HS-27A (cell line): ENCODE measurements at places on chromosomes 7 and 10.

GRCh38 chr7:43054052-43054722 is 58.3 kb upstream of the HECW1 start:
- no peak for DNase-seq

- DNase-seq = no peak
These were observed 554 bp downstream of the CSGALNACT2 start for GRCh38 chr10:43138757-43139241.

GRCh38 chr10:66892871-66893270 is 33.0 kb upstream of the LRRTM3 start:
- DNase-seq = no peak

DNA sequence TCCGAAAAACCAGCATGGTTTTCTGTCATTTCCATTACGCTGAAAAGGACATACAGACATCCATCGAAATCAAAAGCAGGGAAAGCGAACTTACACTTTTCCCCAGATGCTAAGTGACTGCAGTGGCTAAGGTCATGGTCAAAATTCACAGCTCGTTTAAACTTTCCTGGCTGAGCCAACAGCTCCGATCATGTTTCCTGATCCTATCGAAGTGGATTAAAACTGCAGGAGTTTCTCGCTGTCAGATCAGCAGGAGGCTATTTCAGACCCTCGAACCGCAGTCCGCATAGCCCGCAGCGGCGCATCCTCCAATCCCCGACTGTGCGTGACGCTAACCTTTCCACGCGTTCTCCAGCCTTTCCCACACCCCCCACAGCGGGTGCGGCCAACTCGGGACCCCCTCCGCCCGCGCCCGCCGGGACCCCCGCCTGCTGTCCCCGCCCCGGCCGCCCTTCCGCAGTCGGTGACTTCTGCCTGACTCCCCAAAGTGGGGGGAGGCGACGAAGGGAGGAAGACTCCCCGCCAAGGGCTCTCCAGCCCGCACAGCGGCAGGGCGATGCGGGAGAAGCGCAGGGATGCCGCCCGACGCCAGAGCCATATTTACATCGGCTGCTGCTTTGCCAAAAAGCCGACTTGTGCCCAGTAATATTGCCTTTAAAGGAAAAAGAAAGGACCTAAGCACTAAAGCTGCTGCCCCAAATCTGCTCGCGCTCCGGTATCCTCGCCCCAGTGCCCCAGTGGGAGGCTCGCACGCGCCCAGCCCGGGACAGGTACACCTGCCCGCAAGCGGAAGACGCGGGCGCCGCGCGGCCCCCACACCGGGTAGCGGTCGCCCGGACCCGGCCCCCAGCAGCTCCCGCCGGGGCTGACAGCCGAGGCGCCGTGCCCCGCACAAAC is 1.2 kb downstream of the PIP4K2A start:
- no peak for DNase-seq

DNA sequence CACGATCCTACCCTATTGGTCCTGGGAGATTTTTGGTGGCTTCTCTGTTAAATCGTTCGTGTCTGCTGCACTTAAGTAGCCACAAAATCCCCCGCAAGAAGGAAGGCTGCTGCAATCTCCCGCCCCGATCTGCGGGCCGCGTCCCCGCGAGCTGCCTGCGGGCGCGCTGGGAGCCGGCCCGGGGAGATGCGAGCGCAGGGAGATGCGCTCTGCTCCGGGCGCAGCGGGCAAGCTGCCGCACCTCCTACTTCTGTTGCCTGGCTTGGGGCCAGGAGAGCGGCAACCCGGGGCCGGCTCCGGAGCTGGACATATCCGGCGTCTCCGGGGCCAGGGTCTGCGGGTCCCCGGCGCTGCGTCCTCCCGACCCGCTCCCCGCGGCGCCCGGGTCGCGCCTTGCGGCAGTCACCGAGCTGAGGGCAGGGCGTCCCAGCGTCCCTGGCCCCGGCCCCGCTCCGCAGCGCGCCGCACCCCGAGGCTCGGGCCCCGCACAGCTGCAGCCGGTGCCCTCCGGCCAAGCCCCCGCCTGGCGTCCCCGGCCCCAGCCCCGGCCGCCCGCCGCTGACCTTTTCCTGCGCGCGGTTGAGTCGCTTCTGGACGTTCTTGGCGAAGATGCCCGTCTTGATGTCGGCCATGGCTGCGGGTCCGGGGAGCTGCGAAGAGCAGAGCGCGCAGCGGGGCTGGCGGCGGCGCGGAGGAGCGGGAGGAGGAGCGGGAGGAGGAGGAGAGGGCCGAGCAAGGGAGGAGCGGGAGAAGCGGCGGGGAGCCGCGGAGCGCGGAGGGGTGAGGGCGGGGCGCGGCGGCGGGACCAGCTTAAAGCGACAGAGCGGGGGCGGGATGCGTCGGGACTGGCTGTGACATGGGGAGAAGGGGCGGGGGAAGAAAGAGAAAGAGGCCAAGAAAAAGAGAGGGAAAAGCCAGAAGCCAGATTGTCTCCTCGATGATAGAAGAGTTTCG is at the start of gene AMPH:
Gene AMPH, minus strand, starts transcription at position 654 of the 954 bp plus-strand sequence. Its CDS starts 22 bp downstream, at position 632.
- DNase-seq = peak; percentile 26

GRCh38 chr7:156515911-156516790 is 124.4 kb upstream of the RNF32 start:
- no peak for DNase-seq

GRCh38 chr10:119947300-119947699 is 54.8 kb downstream of the SEC23IP start:
- DNase-seq = no peak

GRCh38 chr10:94997741-94998174 is 59.3 kb downstream of the CYP2C9 start:
- no peak for DNase-seq

DNA sequence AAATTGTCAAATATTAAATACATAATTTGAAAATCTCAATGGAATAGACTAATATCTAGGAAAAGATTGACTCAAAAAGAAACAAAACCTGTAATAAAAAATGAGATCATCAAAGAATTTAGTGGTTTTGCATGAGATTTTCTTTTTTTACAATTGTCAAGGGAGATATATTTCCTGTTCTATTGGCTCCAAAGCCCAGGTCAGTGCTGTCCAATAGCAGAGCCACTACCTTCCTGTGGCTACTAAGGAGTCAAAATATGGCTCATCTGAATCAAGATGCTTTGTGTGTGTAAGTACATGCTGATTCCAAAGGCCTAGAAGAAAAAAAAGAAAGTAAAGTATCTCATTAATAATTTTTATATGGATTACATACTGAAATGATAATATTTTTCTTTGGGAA is 191.9 kb downstream of the C7orf25 start:
- no peak for DNase-seq

DNA sequence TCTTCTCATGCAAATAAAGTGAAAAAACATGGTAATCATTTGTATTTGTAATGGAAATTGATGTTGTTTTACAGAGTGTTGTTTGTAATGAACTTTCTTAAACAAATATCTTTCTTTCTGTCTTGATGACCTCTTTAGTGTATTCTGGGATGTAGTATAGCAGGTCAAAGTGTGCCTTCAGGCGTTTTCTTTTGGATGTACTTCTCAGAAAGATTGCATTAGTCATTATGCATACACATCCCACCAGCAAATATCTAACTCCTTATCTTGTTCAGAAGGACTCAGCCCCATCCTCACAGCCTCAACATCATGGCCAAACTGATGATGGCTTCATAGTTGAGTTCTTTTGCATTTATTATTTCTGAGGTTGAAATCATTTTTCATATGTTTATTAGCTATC is 124.7 kb downstream of the LRRC18 start:
- DNase-seq = no peak

- DNase-seq = no peak
These were observed 9.3 kb upstream of the AHR start for GRCh38 chr7:17289074-17289645.

DNA sequence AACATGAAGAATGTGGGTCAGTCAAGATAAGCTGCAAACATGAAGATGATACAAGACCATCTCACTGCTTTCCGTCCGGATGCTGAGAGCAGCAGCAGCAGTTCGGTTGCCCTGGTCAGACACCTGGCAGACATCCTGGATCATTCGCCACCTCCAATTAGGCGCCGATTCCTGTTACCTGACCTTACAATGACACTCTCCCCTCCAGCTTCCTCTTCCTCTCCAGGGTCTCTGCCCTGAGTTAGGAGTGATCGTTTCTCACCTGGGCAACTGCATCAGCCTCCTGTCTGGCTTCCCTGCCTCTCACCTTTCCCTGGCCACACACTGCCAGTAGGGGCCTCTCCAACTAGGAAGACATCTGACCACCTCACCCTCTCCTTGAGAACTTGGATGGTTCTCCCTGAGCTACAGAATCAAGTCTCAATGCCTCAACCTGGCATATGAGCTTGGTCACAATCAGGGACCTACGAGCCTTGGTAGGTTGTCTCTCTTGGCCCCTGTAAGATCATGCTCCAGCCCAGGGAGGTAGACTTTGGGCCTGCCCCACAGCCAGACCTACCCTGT is 31.4 kb upstream of the ENO4 start:
- DNase-seq = no peak

GRCh38 chr7:7933915-7934526 is 34.6 kb upstream of the GLCCI1 start:
- DNase-seq = no peak

- DNase-seq = no peak
These were observed 90.6 kb upstream of the SEMA3E start for GRCh38 chr7:83739527-83739926.

GRCh38 chr7:70498232-70498992 is 633.5 kb upstream of the GALNT17 start:
- DNase-seq = no peak
